Right ventricle myocardium superior (tissue), 1 donor: ENCODE measurements at places on chromosomes 11 and 22. TPM values are rescaled to one million over a fixed set of nuclear protein-coding genes. Genes with fewer than 3 reads are reported as not detected.

DNA sequence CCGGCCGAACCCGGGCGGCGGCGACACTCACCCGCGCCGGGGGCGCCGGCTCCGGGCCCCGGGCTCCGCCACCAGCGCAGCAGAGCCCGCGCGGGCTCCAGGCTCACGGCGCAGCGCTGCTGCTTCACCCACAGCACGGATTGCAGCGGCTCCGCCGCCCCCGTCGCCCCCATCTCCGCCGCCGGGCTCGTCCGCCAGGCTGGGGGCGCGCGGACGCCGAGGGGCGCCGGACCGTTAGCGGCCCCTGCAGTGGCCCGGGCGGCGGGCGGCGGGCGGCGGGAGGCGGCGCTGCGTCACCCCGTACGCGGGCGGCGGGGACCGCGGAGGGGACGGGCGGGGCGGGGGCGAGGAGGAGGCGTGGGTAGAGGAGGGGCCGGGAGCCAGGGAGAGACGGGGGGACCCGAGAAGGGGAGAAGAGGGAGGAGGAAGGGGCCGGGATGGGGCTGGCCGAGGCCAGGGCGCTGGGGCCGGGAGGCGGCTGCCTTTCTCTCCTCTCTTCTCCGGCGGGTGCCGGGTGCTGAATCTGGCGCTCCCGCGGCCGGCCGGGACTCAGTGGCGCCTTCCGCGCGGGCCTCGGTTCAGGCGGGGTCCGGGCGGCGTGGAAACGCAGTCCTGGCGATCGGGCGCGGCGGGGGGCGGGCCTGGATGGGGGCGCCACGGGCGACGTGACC is at the start of gene CERK:
TSS of gene CERK (minus strand) at position 277 of the 671 bp plus-strand sequence. CDS start at position 173, 104 bp downstream.
- DNase-seq = peak; percentile 84

- DNase-seq = peak; percentile 90
Observed at GRCh38 chr11:2531277-2531986, 86.6 kb downstream of the KCNQ1 start.

GRCh38 chr11:30586251-30587144 is at the start of gene MPPED2:
Gene MPPED2, minus strand, starts transcription at chr11:30586353. Its CDS starts 5,980 bp downstream, at chr11:30580373.
- peak; percentile 64 for DNase-seq

- no peak for DNase-seq
Observed at GRCh38 chr11:70854201-70854600, 398.2 kb downstream of the SHANK2 start.

- peak; percentile 44 for DNase-seq
Observed at GRCh38 chr22:25111579-25112517, 87.8 kb upstream of the CRYBB3 start.

DNA sequence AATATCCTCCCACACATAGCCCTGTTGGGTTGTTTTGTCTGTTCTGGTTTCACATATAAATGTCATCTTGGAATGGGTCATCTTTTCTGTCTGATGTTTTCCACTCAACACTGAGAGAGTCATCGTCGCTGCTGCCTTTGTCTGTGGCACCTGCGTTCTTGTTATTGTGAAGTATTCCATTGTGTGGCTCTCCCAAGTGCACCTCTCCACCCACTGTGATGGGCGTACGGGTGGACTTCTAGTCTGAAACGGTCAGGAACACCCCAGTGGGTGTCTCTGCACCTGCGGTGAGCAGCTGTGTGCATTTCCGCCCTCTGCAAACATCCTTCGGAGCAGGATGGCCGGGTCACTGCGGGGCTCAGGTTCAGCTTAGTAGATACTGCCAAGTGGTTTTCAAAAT is 34.5 kb upstream of the RTL6 start:
- DNase-seq = no peak

GRCh38 chr11:28833670-28834069 is 725.5 kb downstream of the METTL15 start:
- DNase-seq = no peak

DNA sequence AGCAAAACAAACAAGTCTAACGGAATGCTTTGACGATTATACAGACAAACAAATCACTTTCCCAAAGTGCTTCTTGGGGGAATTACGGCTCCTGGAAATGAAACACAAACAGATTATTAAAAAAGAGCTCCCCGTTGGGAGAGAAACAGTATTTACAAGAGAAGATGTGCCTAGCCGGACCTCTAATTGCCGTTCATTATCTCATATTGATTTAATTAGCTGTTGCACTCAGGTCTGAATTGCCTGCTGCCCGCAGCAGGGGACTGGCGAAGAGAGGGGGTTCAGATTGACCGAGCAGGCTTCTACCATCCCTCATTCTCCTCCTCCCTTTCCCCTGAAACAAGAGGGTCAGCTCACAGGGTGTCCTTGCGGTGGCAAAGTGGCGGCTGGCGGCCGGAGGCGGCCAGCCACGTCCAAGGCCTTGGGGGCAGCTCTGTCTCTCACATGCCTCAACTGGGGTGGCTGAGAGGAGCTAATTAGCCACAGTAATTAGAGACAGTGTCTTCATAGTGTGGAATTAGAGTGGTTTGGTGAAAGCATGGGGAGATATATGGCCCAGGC is 295.1 kb downstream of the MIAT start:
- DNase-seq = no peak

- no peak for DNase-seq
Observed at GRCh38 chr11:96114178-96115064, 190.5 kb upstream of the MTMR2 start.

DNA sequence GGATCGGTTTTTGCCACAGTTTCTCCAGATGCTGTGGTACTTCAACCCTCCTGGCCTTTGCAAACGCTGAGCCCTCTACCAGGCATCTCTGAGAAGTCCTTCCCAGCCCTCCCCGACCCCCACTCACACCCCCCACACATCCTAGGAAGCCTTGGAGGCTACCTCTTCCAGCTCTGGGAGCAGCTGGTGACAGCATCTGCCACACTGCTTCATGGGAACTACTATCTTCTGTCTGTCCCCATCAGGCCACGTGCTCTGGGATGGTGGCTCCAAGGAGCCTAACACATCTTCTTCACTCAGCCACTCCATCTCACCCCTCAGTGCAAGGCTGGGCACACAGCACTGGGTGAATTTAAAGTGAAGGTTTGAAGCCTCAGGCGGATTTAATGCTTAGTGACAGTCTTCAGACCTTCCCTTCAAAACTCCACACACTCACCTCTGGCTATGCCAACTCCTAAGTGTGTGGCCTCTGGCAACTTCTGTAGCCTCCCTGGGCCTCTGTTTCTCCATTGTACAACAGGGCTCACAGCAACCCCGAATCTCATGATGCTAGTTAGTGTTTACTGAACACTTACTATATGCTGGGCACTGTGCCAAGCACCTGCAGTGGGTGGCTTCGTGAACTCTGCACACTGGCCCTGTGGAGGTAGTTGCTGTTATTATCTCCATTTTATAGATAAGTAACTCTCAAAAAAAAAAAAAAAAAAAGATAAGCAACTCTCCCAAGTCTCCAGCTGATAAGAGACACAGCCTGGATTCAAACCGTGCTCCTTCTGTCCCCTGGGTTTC is 7.3 kb upstream of the TP53I11 start:
- no peak for DNase-seq

DNA sequence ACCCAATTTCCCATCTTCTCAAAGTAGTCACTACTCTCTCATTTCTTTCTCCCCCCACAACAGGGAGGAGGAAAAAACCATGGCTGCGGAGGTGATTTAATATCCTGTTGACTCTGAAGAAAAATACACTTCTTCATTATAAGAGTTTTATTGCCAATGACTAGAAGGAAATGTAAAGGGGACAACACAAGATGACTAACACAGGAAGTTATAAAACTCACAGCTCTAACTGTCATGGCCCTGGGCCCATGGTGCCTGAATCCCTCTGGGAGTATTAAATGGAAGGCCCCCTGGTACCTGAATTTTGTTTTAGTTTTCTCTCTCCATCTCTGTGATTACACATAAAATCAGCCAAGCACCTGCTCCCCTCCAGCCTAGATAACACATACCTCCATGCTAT is 352.8 kb upstream of the FAT3 start:
- DNase-seq = no peak

GRCh38 chr11:86346513-86346912 is 28.2 kb upstream of the CCDC81 start:
- no peak for DNase-seq

DNA sequence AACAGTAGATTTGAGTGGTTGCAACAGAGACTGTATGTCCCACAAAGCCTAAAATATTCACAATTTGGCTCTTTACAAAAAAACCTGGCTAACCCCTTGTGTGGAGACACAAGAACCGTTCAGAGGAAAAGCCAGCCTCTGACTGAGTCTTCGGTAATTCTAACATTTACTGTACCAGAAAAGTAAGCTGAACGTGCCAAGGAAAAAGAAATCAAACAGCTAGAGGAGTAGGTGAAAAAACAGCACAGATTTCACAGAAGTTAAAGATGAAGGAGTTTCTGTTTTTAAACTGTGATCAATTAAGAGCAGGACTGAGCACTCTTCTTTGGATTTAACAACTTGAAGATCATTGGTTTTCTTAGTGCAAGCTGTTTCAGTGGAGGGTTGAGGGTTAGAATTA is 424.7 kb upstream of the KIRREL3 start:
- no peak for DNase-seq

- DNase-seq = no peak
Observed at GRCh38 chr22:46569848-46570695, 32.7 kb upstream of the CELSR1 start.

DNA sequence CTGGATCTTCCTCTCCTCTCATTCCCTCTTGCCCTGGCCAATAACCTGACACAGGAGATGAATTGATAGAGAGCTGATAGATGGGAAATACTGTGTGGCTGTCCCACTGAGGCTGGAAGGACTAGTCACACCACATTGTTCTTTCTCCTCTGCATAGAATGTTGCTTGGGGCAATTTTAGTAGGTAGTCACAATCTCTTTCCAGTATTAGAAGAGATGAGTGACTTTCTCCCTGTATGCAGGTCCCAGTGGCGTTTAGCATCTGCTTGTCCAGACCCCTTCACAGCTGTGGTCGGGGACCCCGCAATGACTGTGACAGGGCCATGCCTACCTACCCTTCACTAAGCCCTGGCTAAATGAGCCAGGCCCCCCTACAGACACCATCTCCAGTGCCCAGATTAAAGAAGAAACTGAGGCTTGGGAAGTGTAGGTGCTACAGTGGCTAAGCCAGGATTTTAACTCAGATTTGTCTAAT is 24.0 kb upstream of the P2RY2 start:
- no peak for DNase-seq

GRCh38 chr22:26838471-26838825 is 181.1 kb downstream of the MIAT start:
- DNase-seq = no peak

DNA sequence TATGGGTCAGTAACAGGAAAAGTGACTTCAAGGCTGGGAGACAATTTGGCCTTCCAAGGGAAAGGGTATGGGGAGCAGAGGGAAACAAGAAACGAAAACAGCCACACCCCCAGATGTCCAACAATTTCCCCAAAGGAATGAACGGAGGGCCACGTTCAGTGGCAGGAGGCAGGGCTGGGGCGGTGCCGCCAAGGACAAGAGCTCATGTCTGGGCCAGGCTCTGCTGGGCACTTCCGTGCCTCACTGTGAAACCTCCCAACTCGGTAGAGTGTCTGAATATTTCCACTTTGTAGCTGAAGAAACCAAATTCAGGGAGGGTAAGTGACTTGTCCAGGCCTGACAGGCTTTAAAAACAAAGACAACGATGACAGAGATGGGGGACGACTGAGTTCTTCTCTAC is 11.9 kb downstream of the IFT27 start:
- DNase-seq = no peak

Gene BACE1
- 10.4 TPM for total RNA-seq

Gene SIRT3
- total RNA-seq = 42.6 TPM

Gene OR8D1
- not detected for total RNA-seq

Gene KCNC1
- total RNA-seq = not detected

Gene SNX19
- 53.4 TPM for total RNA-seq

Gene PIWIL4
- total RNA-seq = 0.78 TPM

Gene OR8G5
- total RNA-seq = not detected

Gene NRGN
- 3.6 TPM for total RNA-seq

Gene CCDC188
- 0.30 TPM for total RNA-seq

Gene MS4A2
- 1.0 TPM for total RNA-seq

Gene TXN2
- 123 TPM for total RNA-seq

Gene FGF4
- total RNA-seq = not detected

Gene MRGPRX4
- not detected for total RNA-seq
